ENCODE measurements at places on chromosomes 3 and 15. TPM values are rescaled to one million over a fixed set of nuclear protein-coding genes. Genes with fewer than 3 reads are reported as not detected.

REC114 gene
- total RNA-seq, result not detected

CLDN1 gene
- total RNA-seq, result 42.9 TPM

SLC9C1 gene
- total RNA-seq, result 0.64 TPM

IGDCC3 gene
- total RNA-seq, result 0.24 TPM

A4GNT gene
- total RNA-seq, result not detected

IQCF5 gene
- total RNA-seq, result not detected

ARHGEF26 gene
- 31.2 TPM for total RNA-seq

SLC12A8 gene
- 0.69 TPM for total RNA-seq

KIF15 gene
- total RNA-seq, result 10.0 TPM

KIF7 gene
- 2.1 TPM for total RNA-seq

DENND4A gene
- 13.0 TPM for total RNA-seq

SLC2A2 gene
- not detected for total RNA-seq

WNT7A gene
- total RNA-seq, result not detected

PCYT1A gene
- total RNA-seq, result 34.4 TPM

Measured in SK-MEL-5 (cell line).